ENCODE measurements at places on chromosomes 1 and 21. TPM values are rescaled to one million over a fixed set of nuclear protein-coding genes. Genes with fewer than 3 reads are reported as not detected.

DNALI1 gene
- total RNA-seq: 45.3 TPM

OR10X1 gene
- not detected for total RNA-seq

- no peak for DNase-seq
These were observed 301.7 kb upstream of the KAZN start for GRCh38 chr1:14296795-14297194.

DNA sequence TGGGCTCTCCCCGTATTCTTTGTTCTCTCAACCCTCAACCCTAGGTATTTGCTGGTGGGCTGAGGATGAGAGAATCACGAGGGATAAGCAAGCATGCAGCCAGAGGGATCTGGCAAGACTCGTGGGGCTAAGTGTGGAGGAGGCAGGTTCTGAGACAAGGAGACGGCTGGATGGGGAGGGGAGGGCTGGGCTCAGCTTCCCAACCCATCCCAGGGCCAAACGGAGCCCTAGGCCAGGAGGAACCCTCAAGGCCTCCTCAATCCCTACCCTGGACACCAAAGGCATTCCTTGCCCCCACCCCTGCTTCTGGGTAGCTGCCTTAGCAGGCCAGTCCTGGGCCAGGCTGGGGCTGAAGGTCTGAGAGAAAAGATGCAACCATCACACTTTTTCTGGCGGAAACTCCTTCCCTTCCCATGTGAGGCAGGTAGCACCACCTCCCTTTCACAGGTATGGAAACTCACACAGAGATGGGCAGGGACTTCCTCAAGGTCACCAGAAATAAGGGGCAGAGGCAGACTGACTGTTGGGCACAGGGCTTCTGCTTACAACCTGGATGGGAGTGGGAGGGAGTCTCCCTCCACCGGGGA, 6.2 kb downstream of the MEF2D start:
- no peak for DNase-seq

- no peak for DNase-seq
These were observed 1.5 kb upstream of the C2CD4D start for GRCh38 chr1:151841141-151841540.

DNA sequence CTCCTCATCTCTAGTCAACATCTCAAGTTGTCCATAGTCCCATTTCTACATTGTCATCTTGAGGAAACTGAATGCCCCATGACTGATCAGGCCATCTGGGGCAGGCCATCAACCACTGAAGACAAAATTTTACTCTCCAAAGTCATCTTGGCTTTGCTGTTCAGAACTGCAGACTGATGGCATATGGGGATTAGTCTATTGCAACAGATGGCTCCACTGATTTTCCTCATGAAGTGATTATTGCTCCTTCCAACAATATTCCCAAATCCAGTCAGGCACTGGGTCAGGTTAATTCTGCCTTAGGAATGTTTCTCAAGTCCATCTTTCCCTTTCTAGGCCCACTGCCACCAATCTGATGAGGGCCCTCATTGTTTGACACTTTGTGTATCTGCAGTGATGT, 101.7 kb downstream of the ESRRG start:
- no peak for DNase-seq

DNA sequence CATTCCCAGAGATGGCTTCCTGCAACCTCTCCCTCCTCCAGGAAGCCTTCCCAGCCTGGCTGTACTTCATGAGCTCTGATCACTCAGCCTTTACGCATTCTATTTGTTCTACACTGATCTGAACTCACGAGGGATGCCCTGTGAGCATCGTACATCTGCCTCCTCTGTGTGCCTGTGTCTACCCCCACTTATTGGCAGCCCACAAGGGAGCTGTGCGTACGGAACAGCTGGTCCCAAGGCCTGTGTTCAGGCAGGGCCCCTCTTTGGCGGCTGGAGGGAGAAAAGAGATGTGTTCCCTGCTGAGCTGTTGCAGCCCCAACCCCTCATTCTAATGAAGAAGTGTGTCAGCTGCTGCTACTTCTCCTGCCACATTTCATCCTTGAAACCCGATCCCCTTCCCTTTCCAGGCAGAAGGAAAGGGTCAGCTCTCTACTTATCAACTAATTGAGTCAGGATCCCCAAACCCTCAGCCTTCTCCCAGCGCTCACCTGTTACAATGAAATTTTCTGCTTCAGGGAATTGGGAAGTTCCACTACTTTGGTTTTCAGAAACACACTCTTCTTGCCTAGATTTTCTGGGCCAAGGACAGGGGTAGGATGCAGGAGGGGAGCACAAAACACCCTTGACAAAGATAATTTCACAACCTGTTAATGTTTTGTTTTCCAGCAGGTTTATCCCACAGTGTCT, 3.2 kb downstream of the INKA2 start:
- DNase-seq: no peak

- no peak for DNase-seq
These were observed 259.0 kb upstream of the FOXD3 start for GRCh38 chr1:63063367-63063766.

MAP10 gene
- 2.7 TPM for total RNA-seq

DNA sequence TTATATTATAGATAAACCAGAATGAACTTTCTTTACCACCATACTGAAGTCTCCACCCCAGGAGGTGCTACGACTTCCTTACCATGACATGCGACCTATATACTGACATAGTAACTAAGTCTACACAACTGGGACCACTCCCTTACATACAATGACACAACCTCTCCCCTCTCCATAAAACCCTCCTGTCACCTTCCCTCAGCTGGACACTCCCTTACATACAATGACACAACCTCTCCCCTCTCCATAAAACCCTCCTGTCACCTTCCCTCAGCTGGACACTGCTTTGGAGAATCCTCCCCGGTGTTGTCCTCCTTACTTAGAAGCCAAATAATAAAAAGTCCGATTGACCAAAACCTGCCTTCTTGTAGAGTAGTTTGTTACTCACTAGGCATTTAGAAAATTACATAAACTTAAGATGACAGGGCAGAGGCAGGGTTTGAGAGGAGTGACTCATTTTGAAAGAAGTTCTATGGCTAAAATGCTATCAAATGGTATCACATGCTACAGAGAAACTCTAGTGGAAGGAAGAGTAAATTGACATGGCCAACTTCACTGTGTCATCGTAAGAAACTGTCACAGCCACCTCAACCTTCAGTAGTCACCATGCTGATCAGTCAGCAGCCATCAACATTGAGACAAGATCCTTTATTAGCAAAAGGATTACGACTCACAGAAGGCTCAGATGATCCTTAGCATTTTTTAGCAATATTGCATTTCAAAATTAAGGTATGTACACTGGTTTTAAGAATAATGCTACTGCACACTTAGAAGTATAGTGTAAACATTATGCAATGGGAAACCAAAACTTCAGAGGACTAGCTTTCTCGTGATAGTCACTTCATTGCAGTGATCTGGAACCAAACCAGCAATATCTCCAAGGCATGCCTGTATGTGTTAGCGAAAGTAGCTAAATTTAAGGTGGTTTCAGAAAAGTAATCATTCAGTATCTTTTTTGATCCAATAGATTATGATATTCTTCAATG, 56.4 kb downstream of the AHCTF1 start:
- no peak for DNase-seq

ITLN2 gene
- total RNA-seq: not detected
